Activated CD4-positive, alpha-beta memory T cell treated with anti-CD3 and anti-CD28 coated beads, Interleukin-2, amount 10 ng/mL, durations not matched to agents 7 days and 5 days (primary cell): ENCODE measurements at places on chromosomes 7 and 10. TPM values are rescaled to one million over a fixed set of nuclear protein-coding genes. Genes with fewer than 3 reads are reported as not detected.

The NANOS1 gene
- total RNA-seq = 0.40 TPM

The ALOX5 gene
- total RNA-seq = 6.8 TPM

The EN2 gene
- not detected for total RNA-seq

The GNAT3 gene
- total RNA-seq = not detected

The CDHR1 gene
- 0.38 TPM for total RNA-seq

The LIPK gene
- not detected for total RNA-seq

The ZNF716 gene
- not detected for total RNA-seq

The POLR2J2 gene
- 8.4 TPM for total RNA-seq

The PON1 gene
- not detected for total RNA-seq

The GET4 gene
- total RNA-seq = 38.2 TPM

The TRIM50 gene
- not detected for total RNA-seq

The NPY4R gene
- not detected for total RNA-seq

The H2BK1 gene
- total RNA-seq = not detected

The UNCX gene
- not detected for total RNA-seq

The EXOSC1 gene
- total RNA-seq = 49.8 TPM

The EXOC6 gene
- total RNA-seq = 9.9 TPM

The TLL2 gene
- total RNA-seq = not detected

The NME8 gene
- total RNA-seq = not detected

The IFIT1B gene
- total RNA-seq = 0.15 TPM

The ECHDC3 gene
- total RNA-seq = not detected

The FAM237B gene
- total RNA-seq = not detected

The NFE2L3 gene
- total RNA-seq = 24.0 TPM

The TOMM7 gene
- total RNA-seq = 280 TPM

The GRB10 gene
- 13.9 TPM for total RNA-seq
